CD8-positive, alpha-beta T cell (primary cell): ENCODE measurements at places on chromosomes 1 and 21.

- peak; percentile 90 for DNase-seq
Observed at GRCh38 chr1:111204201-111204982, 3.9 kb upstream of the DENND2D start.

DNA sequence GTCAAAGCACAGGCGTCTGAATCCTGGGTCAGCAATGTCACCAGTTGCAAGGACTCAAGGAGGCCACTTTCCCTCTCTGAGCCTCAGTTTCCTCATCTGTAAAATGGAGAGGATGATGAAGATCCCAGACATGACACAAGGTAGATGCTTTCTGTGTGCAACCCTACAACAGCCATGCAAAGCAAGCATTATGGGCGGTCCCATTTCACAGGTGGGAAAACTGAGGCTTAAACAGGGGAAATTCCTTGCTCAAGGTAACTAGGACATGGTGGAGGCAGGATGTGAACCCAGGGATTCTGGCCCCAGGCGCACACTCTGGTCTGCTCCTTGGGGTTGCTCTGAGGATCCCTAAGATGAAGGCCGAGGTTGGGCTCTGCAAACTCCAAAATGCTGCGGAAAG lies 311.0 kb downstream of the PTPRU start:
- no peak for DNase-seq

DNA sequence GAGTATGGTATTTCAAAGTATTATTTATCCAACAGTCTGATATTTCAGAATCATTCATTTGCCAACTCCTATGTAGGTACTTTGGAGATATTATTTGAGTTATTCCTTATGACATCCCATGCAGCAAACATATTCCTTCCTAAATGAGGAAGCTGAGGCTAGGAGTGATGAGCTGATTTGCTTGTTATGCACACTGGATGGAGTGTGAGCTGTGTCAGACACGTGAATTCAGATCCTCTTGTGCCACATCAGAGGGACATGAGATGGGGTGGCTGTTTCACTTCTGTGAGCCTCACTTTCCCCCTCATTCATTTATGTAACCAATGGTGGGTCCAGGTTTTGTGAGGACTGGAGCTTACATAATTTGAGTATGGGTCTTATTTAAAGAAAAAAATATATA lies 215.9 kb downstream of the DISC1 start:
- no peak for DNase-seq

GRCh38 chr21:46422636-46423241 lies 36.0 kb upstream of the DIP2A start:
- no peak for DNase-seq

DNA sequence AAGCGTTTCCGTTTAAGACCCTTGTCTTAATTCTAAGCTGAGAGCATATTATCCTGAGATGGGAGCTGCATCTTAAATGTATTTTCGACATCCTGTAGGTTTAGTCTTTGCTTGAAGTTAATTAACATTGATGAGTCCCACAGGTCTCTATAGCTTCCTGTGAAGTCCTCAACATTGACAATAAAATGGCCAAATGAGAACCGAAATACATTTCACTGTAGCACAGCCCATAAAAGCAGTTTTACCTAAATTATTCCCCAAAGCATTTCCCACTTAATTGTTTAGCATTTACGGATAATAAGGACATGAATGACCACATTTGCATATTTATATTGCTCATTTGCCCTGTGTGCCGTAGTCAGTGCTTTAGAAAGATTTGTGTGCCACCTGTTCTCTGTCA lies 116.4 kb downstream of the CRB1 start:
- no peak for DNase-seq

DNA sequence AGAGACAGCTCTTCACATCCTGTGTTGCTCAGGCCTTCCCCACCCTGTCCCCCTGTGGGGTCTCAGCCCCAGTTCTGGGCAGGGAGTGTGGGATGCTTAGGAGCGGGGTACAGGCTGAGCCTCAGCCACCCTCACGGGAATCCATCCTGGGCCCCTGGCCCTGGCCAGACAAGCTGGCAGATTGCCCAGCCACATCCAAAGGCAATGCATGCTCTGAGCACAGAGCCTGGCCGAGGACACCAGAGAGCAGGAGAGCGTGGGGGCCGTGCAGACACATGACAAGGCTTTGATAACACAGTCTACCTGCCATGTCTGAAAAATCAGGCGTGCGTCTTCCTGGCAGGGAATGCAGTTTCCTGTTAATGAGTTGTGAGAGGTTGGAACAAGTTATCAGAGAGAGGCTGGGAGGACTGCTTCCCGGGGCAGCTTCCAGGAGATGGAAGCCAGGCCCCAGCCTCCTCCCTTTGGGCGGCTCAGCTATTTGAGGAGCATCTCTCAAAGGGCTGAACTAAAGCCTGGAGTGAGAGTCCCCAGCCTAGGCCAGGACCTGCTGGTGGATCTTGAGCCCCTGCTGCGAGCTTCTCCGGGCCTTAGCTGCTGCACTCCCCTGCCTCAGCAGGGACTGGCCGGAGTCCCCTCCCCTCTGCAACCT lies 72.2 kb upstream of the SELENON start:
- no peak for DNase-seq

DNA sequence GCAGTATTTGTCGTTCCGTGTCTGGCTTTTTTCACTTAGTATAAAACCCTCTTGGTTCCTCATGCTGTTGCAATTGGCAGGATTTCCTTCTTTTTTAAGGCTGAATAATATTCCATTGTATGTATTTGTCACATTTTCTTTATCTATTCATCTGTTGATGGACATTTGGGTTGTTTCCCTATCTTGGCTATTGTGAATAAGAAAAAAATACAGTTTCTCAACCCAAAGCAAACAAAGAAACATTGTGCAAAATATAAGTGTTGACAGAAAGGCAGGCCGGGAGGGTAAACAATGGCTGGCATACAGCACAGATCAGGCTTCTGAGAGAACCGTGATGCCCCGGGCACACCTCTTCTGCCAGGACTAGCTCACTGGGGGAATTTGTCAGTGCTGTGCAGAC lies 26.9 kb downstream of the NENF start:
- no peak for DNase-seq
